DMS153 (cell line): ENCODE measurements at places on chromosomes 4 and X.

GRCh38 chr4:184317234-184317918 lies 99.7 kb upstream of the ENPP6 start:
- DNase-seq: no peak

GRCh38 chr4:152273343-152273742 lies 262.5 kb downstream of the FBXW7 start:
- no peak for DNase-seq

DNA sequence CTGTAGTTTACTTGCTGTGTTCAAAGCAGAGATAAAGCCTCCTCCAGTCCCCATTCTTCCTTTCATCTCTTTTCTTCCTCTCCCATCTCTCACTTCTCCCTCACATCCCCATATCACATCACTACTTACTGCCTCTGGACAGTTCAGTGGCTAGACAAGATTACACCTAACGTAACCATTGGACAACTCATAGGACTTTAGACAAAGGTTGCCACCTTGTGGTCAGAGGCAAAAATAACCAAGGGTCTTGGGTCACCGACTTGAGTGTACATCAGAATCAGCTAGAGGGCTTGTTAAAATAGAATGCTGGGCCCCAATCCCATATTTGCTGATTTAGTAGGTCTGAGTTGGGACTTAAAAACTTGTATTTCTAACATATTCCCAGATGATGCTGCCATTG lies 109.3 kb upstream of the DGKK start:
- DNase-seq: no peak

DNA sequence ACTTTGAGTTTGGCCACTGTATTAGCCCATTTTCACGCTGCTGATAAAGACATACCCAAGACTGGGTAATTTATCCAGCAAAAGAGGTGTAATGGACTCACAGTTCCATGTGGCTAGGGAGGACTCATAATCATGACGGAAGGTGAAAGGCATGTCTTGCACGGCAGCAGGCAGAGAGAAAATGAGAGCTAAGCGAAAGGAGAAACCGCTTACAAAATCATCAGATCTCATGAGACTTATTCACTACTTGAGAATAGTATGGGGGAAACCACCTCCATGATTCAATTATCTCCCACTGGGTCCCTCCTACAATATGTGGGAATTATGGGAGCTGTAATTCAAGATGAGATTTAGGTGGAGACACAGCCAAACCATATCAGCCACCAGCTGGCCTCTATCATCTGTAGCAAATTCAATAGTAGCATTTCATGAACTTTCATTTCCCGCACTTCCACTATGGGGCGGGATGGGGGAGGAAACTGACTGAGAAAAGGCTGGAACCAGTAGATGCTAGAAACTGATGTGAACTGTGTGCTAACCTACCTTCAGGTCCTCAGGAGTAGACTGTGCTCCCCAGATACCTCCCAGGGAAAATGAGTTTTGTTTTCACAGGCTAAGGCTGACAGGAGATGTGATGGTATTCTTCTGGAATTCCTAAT lies 35.3 kb upstream of the LGI2 start:
- no peak for DNase-seq

- no peak for DNase-seq
These were observed 237.5 kb downstream of the PAPSS1 start for GRCh38 chr4:107482546-107482945.

DNA sequence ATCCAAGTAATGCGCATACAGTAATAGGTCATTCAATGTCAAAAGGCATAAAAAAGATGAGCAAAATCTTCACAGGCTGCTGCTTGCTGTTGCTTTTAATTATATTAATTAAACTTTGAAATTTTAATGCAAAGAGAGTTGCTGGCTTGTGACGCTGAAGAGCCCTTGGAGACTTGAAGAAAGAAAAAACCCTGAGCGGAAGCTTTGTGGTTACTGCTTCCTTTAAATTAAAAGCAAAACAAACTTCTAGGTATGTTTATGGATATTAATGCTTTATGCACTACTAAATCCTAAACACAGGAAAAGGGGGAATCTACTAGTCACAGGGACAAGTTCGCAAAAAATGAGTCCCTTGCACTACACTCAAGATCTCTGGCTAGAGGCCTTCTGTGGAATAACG lies 166.7 kb downstream of the ANTXR2 start:
- DNase-seq: no peak

DNA sequence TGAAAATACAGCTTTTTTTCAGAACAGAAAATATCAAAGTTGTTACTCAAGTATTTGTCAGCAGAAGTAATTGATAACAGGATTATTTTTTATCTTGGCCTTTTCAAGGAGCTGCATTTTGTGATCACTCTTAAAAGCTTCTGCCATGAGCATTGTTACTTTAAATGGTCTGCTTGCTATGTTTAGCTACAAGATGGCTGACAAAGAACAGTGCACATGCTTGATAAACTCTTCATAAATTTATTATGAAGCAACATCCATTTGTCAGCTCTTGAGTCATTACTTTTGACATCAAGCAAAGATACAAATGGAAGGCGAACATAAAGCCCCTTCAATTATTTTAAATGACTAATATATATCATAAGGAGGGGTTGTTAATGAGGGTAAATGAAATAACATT lies 205.4 kb upstream of the RPS6KA3 start:
- no peak for DNase-seq

- DNase-seq: no peak
These were observed 207.6 kb downstream of the THOC2 start for GRCh38 chrX:123525123-123525725.

DNA sequence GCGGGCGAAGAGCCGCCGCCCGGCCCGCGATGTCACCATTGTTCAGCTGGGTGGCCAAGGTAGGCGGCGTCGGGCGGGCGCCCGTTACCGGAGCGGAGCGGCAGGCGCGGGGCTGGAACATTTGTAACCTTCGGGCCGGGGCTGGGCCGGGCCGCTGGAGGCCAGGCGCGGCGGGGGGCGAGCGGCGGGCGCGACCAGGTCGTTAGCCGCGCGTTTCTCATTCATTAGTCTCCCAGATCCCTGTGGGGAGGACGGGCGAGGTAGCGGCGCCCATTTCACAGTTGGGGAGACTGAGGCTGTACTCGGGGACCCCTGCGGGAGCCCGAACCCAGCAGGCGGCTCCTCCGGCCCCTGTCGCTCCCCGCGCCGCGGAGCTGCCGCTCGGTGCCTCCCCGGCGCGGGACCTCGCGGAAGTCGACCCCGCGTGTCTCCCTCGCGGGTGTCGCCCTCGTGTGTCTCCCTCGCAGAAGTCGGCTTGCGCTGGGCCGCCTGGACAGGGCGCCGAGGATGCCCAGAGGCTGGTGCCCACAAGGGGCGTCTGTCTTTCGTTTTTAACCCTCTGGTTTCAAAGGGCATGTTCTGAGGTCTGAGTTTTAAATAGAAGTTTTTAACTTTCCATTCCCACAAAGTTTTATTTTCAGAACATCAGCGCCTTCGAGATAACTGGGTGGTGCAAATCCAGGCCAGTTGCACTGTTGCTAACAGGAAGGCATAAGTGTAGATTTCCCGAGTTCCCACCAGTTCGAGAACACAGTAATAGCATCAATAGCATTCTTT lies 17.5 kb downstream of the PTTG2 start:
- DNase-seq: peak; percentile 4

DNA sequence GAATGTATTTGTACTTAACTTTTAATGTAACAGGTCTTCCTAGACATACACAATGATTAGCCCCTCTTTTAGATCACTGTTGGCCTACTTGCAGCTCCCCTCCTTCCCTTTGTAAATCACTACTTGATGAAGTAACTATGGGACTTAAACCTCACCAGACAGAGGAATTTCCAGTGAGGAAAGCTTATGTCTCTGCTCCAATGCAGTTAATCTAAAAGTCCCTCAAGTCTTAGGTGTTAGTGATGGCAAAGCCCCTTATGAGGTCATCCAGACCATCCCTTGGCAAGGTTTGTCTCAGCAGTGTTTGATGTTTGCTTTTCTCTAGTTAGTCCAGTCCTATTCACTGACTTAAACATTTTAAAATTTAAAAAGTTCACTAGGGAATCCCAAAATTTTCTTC lies 877.3 kb upstream of the INTU start:
- no peak for DNase-seq

- DNase-seq: no peak
These were observed 19.3 kb downstream of the JAKMIP1 start for GRCh38 chr4:6180841-6181631.

GRCh38 chrX:30414144-30414543 lies 105.0 kb upstream of the NR0B1 start:
- no peak for DNase-seq

DNA sequence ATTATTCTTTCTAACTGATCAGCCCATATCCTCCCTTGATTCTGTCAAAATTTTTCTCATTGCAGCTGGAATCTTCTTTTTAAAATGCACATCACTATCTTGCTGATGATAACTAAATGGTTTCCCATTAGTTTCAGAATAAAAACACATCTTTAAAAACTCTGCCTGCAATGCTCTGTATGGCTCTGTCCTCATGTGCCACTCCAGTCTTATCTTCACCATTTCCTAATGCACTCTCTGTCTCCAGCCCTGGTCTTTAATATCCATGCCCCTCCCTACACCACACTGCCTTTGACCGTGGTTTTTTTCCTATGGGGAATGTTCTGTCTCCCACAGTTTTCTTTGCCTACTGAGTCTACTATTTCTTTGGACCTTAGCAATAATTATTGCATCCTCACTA lies 244.1 kb upstream of the ARSJ start:
- no peak for DNase-seq

GRCh38 chr4:40656201-40656863 lies 26.7 kb upstream of the RBM47 start:
- no peak for DNase-seq

- no peak for DNase-seq
These were observed 868.3 kb downstream of the RAB28 start for GRCh38 chr4:12615822-12616221.

DNA sequence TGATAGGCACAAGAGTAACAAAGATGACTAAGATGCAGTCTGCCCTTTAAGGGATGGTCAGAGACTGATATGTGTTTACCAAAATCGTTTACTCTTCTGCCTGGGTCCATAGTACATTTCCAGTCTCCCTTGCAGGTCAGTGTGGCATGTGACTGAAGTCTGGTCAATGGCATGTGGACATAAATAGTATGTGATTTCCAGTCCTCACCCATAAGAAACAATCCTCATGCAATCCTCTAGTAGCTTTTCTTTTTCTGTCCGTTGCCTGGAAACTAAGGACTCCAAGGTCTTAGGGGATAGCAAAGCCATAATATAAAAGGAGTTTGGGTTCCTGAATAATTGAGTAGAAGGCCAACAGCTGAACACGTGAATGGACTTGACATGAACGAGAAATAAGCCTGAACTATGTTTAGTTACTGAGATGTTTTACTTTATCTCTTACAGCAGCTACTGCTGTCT lies 1.1 kb downstream of the SLC9B2 start:
- DNase-seq: no peak

DNA sequence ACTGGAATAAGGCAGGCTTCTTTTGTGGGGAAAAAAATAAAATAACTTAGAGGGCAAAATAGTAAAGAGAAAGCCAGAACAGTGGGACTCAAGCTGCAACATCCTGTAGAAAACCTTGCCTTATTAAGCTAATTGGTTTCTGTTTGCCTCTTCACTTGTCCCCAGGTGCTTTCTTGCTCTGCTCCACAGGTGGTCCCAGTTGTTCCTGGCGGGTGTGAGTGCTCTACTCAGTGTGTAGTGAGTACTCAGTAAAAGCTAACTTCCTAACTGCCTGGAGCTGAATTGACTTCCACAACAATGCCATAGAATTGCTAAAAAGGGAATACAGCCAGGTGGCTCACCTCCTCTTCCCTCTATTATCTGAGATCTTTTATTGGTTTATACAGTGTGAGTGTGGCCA lies 930.2 kb downstream of the C4orf33 start:
- DNase-seq: peak; percentile 99

- no peak for DNase-seq
These were observed 13.1 kb upstream of the G3BP2 start for GRCh38 chr4:75686346-75686745.

DNA sequence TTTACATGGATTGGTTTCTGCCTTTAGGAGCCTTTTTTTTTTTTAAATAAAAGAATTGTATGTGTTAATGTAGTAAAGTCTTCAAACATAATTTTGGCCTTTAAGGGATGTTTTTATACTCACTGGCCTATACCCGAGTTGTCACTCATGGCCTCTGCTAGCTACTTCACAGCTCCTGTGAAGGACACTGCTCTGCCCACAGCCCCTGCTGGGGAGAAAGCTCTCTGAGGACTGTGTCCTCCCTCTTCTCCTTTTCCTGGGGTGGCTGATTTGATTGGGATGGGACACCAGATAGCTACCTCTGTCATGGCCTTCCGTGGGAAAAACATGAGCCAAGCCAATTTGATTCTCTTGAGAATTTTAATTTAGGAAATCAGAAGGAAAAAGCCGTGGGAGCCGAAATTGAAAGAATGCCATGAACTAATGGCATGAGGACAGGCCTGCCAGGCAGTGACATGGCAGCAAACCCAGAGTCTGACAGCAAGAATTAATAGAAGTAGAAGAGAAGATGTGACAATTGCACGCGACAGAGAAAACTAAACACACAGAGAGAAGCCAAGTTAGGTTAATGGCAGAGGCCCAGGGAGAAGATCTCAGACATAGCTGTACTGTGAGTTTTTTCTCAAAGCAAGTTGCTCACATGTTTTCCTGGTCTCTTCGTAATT lies 81.4 kb downstream of the ARHGAP10 start:
- DNase-seq: no peak

DNA sequence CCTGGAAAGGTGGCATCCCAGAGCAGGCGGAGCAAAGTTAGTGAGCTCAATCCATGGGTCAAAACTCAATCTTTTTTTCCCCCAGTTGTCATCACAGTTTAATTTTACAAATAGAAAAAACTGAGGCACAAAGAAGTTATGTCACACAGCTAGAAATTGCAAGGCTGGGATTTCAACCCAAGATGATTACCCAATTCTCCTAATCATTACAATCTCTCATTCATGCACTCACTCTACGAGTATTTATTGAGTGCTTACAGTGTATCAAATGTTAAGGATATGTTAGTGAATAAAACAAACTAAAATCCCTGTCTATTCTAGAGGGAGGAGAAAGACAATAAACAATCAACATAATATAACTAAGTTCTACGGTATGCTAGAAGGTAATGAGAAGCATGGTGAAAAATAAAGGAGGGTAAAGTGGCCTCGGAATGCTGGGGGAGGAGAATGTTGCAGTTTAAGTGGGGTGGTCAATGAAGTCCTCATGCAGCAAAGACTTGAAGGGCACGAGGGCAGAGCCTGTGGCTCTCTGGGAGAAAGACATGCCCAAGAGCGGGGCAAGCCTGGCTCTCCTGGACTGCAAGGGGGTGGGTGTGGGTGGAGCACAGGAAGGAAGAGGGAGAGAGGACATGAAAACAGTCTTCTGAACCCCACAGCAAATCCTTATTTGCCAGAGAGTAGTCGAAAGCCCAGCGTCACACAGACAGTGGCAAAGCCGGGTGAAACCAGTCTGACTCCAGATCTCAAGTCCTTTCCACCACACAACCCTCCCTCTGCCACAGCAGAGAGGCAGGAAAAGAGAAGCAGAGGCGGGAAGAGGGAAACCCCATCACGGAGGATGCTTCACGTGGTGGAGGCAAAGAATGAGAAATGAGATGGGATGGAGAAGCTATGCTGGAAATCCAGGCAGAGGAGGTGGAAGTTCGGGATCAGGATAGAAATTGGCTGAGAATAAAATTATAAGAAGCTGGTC lies 48.3 kb downstream of the RAB33B start:
- no peak for DNase-seq
